ENCODE measurements at places on chromosomes 7 and 10.

- DNase-seq = no peak
Observed at GRCh38 chr7:101882595-101883564, 65.5 kb downstream of the CUX1 start.

DNA sequence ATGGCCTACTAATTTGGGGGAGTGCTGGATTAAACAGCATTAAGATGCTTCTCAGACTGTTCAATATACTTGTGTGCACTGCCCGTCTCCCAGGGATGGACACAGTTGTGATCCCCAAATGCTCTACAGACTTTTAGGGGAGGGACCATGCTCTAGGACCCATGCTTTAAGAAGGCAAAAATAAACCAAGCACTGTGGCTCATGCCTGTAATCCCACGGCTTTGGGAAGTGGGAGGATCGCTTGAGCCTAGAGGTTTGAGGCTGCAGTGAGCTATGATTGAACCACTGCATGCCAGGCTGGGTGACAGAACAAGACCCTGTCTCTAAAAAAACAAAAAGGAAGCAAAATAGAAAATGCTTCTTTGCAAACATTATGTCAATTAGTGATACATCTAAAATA is 102.6 kb downstream of the VOPP1 start:
- DNase-seq = no peak

GRCh38 chr10:11135709-11136108 is 118.0 kb downstream of the CELF2 start:
- no peak for DNase-seq

DNA sequence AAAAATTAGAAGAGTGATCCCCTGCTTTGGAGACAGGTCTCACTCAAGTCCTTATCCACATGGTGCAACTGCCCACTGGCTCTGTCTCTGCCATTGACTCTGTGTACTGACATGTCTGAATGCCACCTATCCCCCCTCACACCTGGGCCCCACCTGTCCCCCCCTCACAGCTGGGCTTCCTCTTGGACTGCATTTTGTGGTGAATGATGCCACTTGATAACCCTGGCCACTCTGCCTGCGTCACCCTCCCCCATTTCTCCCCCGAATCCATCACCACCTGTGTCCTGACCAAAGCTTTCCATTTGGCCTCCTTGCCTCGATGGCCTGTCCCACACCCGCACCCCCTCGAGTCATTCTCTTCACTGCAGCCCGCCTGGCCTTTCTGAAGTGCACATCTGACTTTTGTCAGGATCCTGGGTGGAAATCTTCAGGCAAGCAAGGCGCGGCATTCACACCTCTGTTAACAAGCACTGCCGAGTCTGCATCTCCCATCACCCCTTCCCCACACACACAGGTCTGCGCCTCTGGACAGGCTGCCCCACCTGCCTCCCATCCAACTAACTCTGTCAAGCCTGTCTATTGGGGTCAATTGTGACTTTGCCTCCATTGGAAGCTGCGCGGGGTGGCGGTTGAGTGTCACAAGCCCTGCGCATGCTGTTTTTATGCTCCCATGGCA is 175.3 kb upstream of the KLF14 start:
- DNase-seq = no peak

DNA sequence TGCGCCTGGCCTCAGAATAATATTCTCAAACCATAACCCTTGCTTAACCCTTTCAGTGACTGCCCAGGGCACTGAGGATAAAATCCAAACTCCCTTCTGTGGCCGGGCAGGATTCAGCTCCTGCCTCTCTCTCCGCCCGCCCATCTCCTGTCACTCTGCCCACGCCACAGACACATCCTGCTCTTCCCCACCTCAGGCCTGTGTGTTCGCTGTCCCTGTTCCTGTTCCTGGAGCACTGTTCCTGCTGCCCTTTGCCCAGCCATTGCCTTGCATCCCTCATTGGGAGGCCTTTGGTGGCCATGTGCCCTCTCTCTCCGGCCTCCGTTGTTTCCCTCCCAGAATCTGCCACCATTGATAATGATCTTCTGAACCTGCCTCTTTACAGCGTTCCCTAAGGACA is 108.8 kb downstream of the SH3PXD2A start:
- no peak for DNase-seq

- DNase-seq = no peak
Observed at GRCh38 chr10:7457478-7458316, 46.9 kb upstream of the SFMBT2 start.

DNA sequence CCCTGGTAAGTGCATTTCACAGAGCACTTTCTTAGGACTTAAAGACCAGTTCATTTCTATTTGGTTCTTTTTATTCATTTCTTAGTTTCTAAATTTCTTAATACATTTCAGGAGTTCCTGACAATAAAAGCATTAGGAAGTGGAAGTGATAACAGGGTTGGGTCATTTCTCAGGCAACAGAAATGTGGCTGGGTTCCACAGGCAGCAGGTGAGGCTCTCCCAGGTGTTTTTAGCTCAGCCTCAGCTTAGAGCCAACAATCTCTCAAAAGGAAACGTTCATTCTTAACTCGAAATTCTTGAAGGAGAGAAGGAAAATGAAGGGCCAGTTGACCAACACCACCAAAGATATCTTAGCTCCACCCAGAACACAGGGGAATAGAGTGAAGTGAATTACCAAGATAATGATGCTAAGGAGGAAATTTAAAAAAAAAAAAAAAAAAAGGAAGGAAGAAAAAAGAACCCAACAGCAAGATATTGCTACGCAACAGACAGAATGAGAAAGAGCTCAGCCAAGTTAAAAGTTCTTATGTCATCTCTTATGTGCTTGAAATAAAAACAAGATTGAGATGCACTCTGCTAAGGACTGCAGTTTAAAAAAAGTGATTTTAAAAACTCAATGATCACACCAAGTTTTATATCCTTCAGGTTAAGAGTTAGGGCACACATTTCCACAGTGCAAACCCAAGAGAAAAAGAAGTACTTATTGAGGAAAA is 230.1 kb downstream of the GLI3 start:
- no peak for DNase-seq

GRCh38 chr10:8852546-8852945 is 798.1 kb downstream of the GATA3 start:
- DNase-seq = no peak

- no peak for DNase-seq
Observed at GRCh38 chr7:107967420-107967819, 35.5 kb downstream of the LAMB1 start.

GRCh38 chr7:137881607-137882260 is 35.0 kb upstream of the DGKI start:
- DNase-seq = no peak

DNA sequence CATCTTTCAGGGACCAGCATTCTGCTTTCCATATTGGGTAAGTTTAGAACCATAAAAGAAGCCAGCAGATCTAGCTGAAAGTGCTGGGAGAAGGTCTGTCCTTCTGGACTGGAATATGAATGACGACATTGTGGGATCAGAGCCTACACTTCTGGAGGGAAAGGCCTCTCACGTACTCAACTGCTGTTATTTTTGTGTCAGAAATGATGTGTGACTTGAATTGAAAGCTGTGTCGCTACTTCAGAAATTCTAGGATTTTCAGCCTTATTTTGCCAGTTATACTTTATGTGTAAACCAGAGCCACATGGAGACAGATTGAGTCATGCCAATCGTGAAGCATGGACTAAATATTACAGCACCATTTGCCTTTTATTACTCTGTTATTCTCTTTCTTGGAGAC is 231.0 kb downstream of the KIAA1217 start:
- no peak for DNase-seq

DNA sequence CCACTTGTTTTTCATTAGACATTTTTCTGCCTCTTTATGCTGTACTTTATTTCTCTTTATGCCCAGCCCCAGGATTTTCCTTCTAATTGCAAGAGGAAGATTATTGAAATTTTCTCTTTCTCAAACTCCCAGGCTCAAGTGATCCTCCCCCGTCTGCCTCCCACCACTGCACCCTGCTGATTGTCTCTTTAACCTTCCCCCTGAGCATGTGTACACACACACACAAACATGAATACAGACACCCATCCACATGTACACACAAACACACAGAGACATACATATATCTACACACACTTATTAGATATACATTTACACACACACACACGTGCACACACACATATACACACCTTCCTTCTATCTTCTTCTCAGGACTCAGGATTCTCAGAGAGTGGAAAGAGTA is 37.3 kb upstream of the MAP3K8 start:
- DNase-seq = no peak

- DNase-seq = no peak
Observed at GRCh38 chr10:77463499-77463898, 174.1 kb downstream of the KCNMA1 start.

- DNase-seq = no peak
Observed at GRCh38 chr7:23234569-23235296, 11.8 kb upstream of the GPNMB start.

GRCh38 chr10:5592070-5592469 is 67.3 kb downstream of the CALML3 start:
- no peak for DNase-seq

- no peak for DNase-seq
Observed at GRCh38 chr10:130749911-130750310, 561.6 kb downstream of the TCERG1L start.

GRCh38 chr7:148723166-148723559 is 24.5 kb downstream of the CUL1 start:
- DNase-seq = no peak

GRCh38 chr7:79317728-79318127 is 135.7 kb downstream of the MAGI2 start:
- DNase-seq = no peak

GRCh38 chr7:87216701-87217508 is 2.6 kb downstream of the TMEM243 start:
- DNase-seq = no peak

- DNase-seq = no peak
Observed at GRCh38 chr10:131810036-131810804, 90.6 kb upstream of the PPP2R2D start.

DNA sequence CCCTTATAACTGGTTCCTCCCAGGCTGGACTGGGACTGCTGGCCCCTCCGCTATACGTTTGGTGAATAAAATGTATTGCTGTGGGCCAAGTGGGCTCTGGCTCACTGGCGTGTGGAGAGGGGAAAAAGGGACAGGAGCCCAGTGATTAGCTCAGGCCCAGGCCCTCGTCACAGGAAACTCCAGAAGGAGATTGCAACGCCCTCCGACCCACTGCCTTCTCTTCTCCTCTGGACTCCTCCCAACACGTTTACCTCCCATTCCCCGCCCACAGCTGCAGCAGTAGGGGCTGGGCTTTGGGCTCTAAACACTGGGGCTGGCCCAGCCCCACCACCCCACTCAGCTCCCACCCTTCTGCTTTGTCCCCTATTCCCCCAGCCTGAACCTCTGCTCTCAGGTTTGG is 173.9 kb downstream of the NEURL1 start:
- no peak for DNase-seq

Data from retina (tissue), 1 donor.